Bronchial epithelial cell (primary cell): ENCODE measurements at places on chromosomes 13 and 19.

DNA sequence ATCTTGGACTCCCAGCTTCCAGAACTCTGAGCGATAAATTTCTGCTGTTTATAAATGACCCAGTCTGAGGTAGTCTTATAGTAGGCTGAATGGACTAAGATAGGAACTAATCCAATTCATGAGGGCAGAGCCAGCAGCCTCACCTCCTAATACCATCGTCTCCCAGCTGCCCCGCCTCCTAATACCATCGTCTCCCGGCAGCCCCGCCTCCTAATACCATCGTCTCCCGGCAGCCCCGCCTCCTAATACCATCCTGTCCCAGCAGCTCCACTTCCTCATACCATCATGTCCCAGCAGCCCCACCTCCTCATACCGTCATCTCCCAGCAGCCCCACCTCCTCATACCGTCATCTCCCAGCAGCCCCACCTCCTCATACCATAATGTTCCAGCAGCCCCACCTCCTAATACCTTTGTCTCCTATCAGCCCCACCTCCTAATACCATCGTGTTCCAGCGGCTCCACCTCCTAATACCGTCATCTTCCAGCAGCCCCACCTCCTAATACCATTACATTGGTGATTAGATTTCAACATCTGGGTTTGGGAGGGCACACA, 2.4 kb upstream of the ARGLU1 start:
- peak; percentile 80 for DNase-seq

DNA sequence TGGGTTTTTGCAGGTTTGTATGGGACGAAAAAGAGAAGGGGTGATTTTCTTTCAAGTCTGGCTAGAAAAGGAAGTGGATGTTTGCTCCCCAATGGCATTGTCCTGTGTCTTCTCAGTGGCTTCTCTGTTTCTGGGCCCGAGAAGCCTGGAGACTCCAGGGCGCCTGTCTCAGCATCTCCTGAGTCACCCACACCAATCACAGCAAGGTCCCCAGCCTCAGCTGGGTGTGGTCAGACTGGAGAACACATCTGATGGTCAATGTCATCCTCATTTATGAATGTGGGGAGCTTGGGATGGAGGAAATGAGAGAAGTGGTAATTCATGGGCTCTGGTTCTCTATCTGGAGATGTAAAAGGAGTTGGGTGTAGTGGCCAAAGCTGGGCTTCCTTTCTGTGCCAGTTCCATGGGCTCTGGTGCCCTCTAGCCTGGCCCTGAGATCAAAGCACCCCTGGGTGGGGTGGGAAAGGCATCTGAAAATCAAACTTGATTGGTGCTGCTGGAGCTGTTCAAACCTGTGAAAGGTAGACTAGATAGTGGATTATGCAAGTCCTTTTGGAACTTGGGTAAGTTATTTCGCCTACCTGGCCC, 13.4 kb downstream of the RASL11A start:
- no peak for DNase-seq

DNA sequence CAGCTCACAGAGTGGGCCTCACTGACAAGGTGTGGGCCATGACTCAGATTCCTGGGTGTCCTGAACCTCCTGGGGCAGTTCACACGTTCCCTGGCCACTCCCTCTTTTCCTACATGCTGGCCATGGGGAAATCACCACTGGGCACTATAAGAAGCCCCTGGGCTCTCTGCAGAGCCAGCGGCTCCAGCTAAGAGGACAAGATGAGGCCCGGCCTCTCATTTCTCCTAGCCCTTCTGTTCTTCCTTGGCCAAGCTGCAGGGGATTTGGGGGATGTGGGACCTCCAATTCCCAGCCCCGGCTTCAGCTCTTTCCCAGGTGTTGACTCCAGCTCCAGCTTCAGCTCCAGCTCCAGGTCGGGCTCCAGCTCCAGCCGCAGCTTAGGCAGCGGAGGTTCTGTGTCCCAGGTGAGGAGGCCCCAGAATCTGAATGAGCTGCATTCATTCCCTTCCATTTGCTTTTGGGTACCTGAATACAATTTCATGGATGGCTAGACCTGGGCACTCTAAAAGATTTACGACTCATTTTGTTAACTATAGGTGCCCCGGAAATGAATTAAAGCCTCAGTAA, at the start of gene OLFM4:
Gene OLFM4 (plus strand): TSS at position 177 of the 567 bp plus-strand sequence. CDS start 24 bp downstream, at position 201.
- no peak for DNase-seq

GRCh38 chr13:41751734-41752445, 209.0 kb downstream of the VWA8 start:
- no peak for DNase-seq

DNA sequence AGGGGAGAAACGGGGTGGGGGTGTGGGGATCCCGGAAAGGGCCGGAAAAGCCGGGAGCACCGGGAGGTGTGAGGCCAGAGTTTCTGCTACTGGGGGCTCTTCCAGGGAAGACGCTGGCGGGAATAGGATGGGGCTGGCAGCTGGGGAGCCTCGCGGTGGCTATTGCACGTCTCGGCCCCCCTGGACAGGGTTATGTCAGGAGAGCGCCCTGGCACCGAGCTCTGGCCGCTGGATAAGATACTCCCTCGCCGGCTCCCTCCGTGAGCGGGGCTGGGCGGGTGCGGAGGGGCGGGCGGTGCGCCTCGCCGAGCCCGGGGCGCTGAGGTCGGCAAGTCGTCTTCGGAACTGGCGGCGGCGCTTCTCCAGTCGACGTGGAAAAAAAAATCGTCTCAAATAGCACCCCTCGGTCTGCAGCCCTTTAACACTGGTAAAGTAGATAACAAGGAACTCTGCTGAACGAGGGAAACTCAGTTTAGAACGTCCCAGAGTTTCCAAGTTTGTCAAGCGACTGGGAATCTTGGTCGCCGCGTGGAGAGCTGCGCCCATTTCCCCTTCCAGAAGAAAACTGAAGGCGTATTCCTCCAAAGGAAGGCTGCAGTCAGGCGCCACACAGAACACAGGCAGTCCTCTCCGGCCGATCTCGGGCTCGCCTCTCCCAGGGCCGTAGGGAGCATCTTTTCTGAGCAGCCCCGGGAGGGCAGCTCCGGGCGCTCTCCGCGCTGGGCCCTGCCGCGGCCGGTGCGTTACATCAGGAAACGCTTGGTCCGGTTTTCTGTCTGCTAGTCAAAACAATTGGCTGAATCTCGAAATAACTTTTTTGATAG, 115.1 kb downstream of the KCNRG start:
- peak; percentile 32 for DNase-seq

- DNase-seq = no peak
Measured at GRCh38 chr13:95546919-95547318, 5.6 kb upstream of the CLDN10 start.

DNA sequence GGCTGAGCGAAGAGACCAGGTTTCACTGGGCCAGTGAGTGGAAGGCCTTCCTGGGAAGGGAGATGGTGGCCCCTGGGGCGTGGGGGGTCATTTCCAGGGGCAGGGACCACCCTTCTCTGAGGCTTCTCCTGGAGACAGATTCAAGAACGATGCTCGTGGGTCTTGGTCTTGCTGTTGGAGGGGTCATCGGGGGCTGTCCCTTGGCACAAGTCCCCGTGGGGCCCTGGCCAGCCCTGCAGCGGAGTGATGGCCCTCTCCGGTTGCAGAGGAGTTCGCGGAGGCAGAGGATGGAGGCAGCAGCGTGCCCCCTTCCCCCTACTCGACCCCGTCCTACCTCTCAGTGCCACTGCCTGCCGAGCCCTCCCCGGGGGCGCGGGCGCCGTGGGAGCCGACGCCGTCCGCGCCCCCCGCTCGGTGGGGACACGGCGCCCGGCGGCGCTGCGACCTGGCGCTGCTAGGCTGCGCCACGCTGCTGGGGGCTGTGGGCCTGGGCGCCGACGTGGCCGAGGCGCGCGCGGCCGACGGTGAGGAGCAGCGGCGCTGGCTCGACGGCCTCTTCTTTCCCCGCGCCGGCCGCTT, 4.8 kb downstream of the TTC9B start:
- no peak for DNase-seq

- peak; percentile 22 for DNase-seq
Measured at GRCh38 chr13:24922387-24922744, 158.4 kb downstream of the RNF17 start.

DNA sequence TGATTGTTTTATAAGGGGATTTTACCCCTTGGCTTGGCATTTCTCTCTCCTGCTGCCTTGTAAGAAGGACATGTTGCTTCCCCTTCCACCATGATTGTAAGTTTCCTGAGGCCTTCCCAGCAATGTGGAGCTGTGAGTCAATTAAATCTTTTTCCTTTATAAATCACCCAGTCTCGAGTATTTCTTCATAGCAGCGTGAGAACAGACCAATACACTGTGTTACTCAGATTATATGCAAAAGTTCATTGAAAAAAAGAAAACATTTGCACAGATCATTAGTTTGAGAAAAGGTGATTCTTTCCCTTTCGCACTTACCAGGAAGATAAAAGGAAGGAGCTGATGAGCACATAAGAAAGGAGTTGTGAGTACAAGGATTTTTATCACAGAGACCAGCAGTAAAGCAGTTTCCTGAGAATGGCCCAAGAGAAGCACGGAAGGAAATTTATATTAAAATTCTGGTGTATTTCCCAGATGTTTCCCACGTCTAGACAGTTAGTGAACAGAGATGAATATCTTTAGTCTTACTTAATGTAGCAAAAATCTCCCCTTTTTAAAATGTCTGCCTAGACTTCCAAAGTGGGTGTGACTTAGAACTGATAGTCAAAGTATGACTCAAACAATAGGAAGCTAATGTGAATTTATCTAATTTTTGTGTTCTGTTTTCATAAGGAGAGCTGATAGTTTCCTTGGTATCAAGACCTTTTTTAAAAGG, 431.8 kb upstream of the SGCG start:
- DNase-seq = peak; percentile 2

DNA sequence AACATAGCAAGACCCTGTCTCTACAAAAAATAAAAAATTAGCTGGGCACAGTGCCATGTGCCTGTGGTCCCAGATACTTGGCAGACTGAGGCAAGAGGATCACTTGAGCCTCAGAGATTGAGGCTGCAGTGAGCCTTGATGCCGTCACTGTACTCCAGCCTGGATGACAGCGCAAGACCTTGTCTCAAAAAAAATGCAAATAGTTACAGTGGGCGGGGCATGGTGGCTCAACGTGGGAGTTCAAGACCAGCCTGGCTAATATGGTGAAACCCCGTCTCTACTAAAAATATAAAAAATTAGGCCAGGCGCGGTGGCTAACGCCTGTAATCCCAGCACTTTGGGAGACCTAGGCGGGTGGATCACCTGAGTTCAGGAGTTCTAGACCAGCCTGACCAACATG, 8.5 kb downstream of the PGLS start:
- DNase-seq = no peak

DNA sequence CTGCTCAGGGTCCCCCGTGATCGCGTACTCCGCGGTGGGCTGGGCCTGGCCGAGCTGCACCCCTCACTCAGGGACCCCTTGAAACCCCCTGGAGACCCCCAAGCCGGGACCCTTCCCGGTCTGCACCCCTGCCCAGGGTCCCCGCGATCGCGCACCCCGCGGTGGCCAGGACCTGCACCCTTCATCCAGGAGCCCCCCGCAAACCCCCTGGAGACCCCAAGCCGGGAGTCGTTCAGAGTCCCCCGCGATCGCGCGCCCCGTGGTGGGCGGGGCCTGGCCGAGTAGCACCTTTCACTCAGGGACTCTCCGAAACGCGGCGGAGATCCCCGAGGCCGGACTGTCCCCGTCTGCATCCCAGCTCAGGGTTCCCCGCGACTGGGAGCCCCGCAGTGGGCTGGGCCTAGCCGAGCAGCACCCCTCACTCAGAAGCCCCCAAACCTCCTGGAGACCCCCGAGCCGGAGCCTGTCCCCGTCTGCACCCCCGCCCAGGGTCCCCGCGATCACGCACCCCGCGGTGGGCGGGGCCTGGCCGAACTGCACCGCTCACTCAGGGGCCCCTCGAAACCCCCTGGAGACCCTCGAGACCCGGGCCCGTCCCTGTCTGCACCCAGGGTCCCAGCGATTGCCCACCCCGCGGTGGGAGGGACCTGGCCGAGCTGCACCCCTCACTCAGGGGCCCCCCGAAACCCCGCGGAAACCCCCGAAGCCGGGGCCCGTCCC, 748 bp downstream of the LMNB2 start:
- DNase-seq = no peak

DNA sequence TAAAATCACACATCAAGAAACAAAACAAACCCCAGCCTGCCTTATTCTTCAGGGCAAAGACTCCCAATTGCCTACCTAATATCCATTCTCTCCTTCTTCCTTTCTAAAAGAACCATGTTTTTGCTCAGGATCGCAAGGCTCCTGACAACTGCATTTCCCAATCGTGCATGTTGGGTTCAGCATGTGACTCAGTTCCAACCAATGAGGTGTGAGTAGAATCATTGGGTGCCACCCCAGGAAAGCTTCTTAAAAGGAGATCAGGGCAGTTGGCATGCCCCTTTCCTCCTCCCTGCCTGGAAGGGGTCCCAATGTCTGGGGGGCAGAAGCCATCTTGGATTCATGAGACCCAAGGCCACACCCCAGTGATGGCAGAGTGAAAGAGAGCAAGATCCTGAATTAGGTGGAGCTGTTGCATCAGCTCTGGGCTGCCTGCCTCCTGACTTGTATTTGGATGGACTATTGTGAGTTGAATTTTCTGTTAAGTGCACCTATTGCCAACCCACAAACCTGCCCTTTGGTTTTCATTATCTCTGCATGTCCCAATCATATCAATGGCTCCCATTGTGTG, 26.0 kb upstream of the UBAC2 start:
- DNase-seq = no peak

DNA sequence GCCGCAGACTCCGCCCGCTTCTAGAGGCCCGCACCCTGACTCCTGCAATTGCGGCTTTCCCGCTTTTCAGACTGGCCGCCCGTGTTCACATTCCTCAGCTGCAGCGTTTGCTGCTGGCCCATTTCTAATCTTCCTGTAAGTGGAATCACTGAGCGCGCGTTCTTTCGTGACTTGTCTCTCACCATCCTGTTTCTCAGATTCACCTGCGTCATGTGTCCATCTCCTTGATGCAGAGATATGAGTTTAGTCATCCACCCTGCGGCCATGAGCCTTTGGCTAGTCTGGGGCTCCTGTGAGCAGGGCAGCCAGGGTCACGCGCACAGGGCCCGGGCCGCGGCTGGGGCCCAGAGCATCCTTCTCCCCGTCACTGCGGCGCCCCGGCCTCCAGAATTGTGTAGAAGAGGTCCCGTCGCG, 110.0 kb downstream of the CRYL1 start:
- DNase-seq = no peak

DNA sequence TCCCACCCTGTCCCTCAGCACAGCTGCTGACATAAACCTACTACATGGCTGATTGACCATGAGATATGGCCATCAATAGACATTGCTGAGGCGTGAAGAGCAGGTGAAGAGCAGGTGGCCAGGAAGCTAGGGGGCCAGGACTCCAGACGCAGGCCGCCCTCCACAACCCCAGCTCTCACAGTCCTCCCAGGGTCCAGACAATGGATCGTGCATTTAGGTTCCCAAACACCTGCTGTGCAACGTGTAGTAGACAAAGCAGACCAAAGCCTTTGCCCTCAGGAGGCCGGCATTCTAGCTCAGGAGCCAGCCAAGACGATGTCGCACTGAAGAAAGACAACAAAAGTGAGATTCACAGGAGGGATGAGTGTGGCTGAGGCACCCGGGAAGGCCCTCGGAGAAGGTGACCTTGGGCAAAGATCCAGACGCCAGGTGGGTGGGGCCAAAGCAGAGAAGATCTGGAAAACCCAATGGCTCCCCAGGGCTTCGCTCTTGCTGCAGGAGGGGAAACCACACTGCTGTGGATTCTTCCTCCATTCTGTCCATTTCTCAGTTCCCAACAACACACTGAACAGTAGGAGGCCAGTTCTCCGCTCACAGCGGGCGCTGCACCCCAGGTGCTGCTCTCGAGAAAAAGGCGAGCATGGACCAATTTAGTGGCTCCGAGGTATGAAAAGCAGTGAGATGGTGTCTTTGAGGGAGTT, 1.4 kb downstream of the FFAR1 start:
- no peak for DNase-seq

GRCh38 chr13:35198613-35199200, 256.6 kb downstream of the NBEA start:
- DNase-seq = no peak

- no peak for DNase-seq
Measured at GRCh38 chr19:5805462-5806132, 730 bp downstream of the NRTN start.

- DNase-seq = no peak
Measured at GRCh38 chr13:42865768-42866102, 84.4 kb downstream of the FAM216B start.
